Cardiac septum (tissue), 1 donor: ENCODE measurements at places on chromosomes 6 and 20. TPM values are rescaled to one million over a fixed set of nuclear protein-coding genes. Genes with fewer than 3 reads are reported as not detected.

OVOL2 gene
- total RNA-seq: not detected

DNA sequence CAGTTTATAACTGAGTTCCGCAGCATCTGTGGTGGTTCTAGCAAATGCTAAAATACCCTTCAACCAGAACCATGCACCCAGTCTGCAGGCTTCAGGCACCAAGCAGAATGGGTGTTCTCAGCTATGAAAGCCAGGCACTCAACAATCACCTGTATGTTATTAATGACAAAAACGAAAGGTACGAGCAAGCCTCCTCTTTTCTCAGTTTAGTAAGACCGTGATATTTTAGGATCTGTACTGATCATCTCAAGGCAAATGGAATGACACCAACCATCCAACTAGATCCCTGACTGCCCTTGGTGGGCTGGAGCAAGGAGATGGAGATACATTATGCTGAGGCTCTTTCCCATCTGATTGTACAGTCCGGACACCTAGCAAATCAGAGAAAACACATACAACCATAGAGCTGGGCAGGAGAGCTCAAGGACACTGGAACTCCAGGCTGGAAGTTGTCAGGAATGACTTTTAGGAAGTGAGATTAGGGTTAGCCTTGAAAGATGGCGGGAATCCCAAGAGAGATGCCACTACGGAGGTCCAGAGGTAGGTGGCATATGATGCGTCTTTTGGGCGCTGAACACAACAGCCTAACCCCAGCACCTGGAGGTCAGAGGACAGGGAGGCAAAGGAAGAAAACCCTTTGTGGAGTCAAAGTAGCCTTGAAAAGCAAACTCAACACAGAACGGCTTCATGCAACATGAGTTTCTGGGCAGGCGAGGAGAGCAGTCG is 33.4 kb downstream of the SLC23A2 start:
- DNase-seq: no peak

- no peak for DNase-seq
These were observed 2.2 kb downstream of the TMEM14C start for GRCh38 chr6:10725044-10725443.

TMEM244 gene
- not detected for total RNA-seq

DNA sequence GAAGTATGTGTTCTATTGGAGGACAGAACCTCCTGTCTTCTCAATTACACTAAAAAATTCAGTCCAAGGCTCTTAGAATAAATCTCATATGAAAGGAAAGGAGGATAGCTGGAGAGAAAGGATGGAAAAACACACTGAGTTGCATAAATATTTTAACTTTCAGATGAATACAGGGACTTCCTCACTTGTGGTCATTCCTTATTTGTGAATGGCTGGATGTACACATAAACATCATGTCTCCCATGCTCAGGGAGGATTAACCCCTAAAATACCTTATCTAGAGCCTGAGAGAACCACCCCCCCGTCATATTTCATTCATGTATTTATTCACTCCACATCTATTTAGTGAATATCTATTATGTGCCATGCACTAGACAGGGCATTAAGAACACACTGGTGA is 217.6 kb upstream of the CITED2 start:
- DNase-seq: no peak

DNA sequence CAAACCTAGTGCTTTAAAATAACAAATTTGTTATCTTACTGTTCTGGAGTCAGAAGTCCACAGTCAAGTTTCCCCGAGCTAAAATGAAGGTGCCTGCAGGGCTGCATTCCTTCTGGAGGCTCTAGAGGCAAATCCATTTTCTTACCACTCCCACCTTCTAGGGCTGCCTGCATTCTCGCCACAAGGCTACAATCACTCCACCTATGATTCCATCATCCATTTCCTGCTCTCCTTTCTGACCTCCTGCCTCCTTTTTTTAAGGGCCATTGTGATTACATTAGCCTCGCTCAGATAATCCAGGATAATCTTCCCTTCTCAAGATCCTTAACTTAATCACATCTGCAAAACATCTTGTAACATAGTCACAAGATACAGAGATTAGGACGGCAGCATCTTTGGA is 42.4 kb upstream of the SIRT5 start:
- DNase-seq: no peak

DNA sequence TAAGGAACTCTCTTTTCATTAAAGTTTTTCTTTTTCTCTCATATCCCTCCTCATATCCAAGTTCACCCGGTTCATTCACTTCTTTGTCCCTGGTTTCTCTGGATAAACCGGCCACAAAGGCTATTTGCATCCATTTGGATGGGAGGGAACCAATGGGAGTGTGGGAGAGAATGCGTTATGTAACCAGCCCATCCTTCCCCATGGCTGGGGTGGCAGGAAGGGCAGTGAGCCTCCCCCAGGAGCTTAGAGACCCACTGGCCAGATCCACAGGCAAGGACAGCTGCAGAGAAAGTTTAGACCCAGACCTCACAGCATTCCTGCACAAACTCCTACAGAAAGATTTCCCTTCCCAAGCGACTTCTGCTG is 10.7 kb downstream of the CASS4 start:
- DNase-seq: peak; percentile 56

GRCh38 chr20:3040086-3040485 is 3.3 kb upstream of the GNRH2 start:
- no peak for DNase-seq

DNA sequence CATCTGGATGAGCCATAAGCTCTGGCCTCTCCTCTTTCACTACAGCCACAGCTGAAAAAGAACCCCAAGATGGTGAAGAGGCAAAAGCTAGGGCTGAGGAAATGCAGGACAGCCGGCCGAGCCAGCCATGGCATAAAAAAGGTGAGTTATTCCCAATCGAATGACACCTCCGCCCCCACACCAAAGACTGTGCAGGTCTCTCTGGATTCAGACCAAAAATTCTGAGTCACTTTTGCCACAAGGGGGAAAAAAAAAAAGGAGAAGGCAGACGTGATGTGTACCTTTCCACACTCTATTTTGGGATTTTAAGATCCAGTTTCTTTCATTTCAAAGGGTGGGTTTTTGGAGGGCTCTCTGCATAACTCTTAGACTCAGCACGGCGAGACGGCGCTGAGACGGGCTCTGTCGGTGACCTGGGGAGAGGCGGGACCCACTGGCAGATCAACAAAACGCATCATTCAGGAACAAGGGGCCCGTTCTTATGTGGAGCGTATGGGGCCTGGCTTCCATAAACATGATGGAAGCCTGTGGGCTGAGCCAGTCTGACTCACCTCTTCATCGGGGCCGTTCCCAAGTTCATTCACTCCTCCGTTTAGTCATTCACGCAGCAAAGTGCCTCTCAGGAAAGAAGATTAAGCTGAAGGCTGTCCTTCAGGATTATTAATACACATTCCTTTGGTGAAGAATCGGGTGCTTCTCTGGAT is 54.8 kb downstream of the NFATC2 start:
- DNase-seq: no peak

- DNase-seq: no peak
These were observed 108.4 kb upstream of the SIM1 start for GRCh38 chr6:100573166-100573565.

- DNase-seq: no peak
These were observed 81.0 kb upstream of the ENPP5 start for GRCh38 chr6:46251583-46252339.

EMILIN3 gene
- 0.51 TPM for total RNA-seq

DNA sequence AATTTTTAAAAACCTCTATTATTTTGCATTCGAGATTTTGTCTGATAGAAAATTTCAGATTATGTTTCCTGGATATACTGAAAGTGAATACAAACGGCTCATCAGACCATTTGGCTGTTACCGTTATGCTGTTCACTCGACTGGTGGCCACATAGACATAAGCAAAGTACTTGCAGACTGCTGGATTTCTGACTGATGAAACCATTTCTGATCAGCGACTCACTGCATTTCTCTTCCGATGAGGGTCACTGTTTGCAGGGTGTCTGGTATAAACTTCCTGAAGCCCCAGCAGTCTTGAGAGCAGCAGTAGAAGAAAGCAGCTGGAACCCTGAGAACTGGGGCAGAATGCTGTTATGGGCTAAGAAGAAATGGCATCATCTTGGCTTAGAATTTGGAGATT is 17.7 kb downstream of the SNX9 start:
- no peak for DNase-seq

DNA sequence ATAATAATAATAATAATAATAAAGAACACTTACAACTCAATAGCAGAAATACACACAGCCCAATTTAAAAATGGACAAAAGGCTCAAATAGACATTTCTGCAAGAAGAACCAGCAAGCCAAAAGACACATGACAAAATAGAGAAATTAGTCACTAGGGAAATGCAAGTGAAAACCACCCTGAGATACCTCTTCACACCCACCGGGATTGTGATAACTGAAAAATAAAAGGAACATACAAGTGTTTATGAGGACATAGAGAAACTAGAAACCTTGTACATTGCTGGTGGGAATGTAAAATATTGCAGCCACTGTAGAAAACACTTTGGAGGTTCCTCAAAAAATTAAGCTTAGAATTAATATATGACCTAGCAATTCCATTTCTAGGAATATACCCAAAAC is 59.2 kb downstream of the ZDHHC14 start:
- DNase-seq: no peak

- DNase-seq: no peak
These were observed 25.3 kb upstream of the KIAA1586 start for GRCh38 chr6:57021086-57021720.

IL17F gene
- not detected for total RNA-seq

- DNase-seq: no peak
These were observed 68.8 kb downstream of the UTRN start for GRCh38 chr6:144353871-144354314.

DNA sequence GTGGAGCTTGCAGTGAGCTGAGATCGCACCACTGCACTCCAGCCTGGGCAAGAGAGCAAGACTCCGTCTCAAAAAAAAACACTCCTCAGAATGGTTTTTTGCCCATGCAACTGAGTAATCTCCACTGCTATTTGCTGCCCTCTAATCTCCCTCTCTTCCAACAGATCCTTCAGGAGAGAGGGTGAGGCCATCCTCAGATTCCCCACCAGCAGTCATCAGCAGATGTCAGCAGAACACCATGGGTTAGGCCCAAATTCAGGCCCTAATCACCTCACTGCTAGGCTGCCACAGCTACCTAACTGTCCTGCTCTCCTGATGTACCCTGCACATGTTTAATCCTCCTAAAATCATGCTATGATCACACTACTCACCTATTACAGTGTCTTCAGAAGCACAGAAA is 63.2 kb upstream of the BEND6 start:
- no peak for DNase-seq

DNA sequence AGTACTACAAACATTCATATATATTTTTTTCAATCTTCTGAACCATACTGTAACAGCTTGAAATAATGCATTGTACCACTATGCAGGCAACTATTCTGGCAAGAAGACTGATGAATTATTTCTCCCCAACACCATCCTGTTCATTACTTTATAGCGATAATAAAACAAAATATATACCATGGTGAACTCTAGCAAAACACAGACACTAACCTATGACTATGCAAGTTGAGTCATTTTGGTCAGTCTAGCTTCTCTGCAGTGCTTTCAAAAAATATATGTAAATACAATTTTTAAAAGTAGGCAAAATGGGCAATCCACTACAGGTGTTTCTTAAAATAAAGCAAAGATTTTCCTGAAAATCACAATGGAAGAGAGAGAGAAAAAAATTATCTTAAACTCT is 20.3 kb downstream of the PHIP start:
- no peak for DNase-seq

GRCh38 chr6:113112086-113112485 is 745.1 kb upstream of the MARCKS start:
- DNase-seq: no peak

DNA sequence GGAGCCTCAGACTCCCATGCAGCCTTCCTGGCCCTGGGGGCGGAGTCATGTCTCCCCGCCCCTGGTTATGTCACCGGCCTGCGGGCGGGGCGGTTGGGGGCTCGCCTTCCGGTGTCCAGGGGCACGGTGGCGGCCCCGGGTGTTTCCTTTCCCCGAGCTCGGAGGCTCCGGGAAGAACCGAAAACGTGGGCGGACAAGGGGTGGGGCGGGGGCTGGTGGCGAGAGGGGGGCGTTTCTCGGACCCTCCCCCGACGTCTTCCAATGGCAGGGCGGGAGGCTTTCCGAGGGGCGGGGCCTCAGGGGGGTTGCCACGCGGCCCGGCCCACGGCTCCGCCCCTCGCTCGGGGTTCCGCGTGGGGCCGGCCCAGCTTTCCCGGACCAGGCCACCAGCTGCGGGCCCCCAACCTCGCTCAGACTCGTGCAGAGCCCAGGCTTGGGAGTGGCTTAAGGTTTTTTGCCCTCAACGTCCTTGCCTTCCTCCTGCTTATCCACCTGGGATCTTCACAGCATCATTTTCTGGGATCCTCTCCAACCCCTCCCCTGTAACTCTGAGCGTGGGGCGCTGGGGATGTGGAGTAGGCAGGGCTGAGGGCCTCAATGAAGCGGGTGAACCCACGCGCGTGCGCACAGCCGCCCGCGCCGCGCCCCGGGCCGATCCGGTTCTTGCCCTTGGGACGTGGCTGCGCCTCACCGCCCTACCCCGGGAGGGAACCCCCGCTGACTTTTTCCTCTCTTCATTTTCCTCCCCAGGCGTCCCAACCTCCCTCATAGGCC is 2.1 kb upstream of the NRN1 start:
- DNase-seq: peak; percentile 90

DNA sequence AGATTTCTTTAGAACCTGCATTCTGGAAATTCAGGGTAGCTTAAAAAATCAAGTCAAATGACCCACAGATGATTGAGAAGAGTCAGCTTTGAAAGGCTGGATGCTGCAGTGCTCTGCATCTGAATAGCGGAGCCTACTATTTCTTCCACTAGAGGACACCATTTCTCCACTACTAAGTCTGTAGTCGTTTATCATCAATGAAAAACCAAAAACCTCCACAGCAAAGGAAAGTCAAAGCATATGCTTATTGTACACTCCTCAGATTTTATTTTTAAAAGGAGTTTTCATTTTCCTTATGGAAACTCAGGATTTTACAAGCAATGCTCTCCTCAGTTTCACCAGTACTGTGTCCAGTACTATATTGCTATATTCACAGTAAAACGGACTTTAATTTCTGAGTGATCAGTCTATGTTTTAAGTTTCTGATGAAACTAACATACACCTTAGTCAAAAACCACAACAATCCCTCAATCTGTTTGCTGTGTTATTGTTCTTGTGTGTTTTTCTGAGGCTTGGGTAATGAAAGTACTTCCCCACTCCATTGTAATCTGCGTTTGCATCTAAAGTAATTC is 50.5 kb upstream of the ENPP5 start:
- DNase-seq: no peak

- DNase-seq: no peak
These were observed 35.5 kb downstream of the TRMT6 start for GRCh38 chr20:5914859-5915258.

DNA sequence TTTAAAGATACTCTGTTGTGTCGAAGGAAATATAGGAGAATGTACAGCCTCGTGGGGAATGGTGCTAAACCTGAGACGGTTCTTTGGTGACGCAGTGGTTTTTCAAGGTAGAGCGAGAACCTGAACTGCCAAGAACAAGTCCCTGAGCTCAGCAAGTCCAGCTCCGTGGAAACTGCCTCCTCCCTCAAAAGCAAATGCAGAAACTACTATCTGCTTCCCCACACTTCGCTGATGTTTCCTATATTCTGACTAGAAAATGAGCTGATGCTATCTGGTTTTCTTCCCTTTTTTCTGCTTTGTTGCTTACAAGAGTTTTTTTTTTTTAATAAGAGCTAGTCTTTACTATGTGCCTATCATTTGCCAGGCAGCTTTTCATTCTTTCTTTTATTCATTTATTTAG is 85.3 kb upstream of the LY86 start:
- no peak for DNase-seq

APCDD1L gene
- 1.4 TPM for total RNA-seq

TPX2 gene
- 0.78 TPM for total RNA-seq
